Activated naive CD4-positive, alpha-beta T cell treated with anti-CD3 and anti-CD28 coated beads for 36 hours (primary cell): ENCODE measurements at places on chromosomes 2 and 18. TPM values are rescaled to one million over a fixed set of nuclear protein-coding genes. Genes with fewer than 3 reads are reported as not detected.

ADRA2B gene
- total RNA-seq, result 0.52 TPM

ACMSD gene
- total RNA-seq, result not detected

HEATR5B gene
- 15.5 TPM for total RNA-seq

DNA sequence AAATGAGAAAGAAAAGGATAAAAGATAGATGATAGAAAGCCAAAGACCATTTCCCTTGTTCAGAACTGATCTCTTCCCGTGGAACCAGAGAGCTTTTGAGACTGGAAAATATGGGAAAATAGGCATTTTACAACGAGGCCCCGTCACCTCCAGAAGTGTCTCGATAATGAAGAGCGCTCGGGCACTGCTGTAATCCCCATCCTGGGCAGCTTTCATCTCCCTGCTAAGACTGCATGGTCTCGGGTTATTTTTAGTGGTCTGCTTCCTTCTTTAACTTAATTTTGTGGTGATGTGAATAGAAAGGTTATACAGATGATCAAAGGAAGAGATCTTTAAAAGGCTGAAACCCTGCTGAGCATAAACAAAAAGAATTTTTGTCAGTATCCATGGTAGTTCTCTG lies 176.6 kb downstream of the METTL4 start:
- no peaks in the 10 kb centered on the region for H3K4me1 ChIP-seq
- H3K4me3 ChIP-seq, result no peak overlapping the region
- DNase-seq, result no peak

MC2R gene
- not detected for total RNA-seq

- H3K4me1 ChIP-seq, result no peaks in the 10 kb centered on the region
- DNase-seq, result no peak
- no peaks in the 10 kb centered on the region for H3K36me3 ChIP-seq
- H3K27ac ChIP-seq, result no peak overlapping the region
- H3K4me3 ChIP-seq, result no peak overlapping the region
- H3K27me3 ChIP-seq, result no peaks in the 10 kb centered on the region
Measured at GRCh38 chr2:133130548-133131246, 437.6 kb downstream of the NCKAP5 start.

GRCh38 chr18:44066541-44066940 lies 614.1 kb upstream of the SETBP1 start:
- DNase-seq, result no peak
- H3K4me3 ChIP-seq, result no peak overlapping the region
- no peak overlapping the region for H3K27ac ChIP-seq
- H3K27me3 ChIP-seq, result no peaks in the 10 kb centered on the region
- no peaks in the 10 kb centered on the region for H3K4me1 ChIP-seq

GRCh38 chr2:178211943-178212342 lies 17.6 kb downstream of the OSBPL6 start:
- no peaks in the 10 kb centered on the region for H3K4me1 ChIP-seq
- H3K36me3 ChIP-seq, result no peaks in the 10 kb centered on the region
- no peak overlapping the region for H3K27ac ChIP-seq

DNA sequence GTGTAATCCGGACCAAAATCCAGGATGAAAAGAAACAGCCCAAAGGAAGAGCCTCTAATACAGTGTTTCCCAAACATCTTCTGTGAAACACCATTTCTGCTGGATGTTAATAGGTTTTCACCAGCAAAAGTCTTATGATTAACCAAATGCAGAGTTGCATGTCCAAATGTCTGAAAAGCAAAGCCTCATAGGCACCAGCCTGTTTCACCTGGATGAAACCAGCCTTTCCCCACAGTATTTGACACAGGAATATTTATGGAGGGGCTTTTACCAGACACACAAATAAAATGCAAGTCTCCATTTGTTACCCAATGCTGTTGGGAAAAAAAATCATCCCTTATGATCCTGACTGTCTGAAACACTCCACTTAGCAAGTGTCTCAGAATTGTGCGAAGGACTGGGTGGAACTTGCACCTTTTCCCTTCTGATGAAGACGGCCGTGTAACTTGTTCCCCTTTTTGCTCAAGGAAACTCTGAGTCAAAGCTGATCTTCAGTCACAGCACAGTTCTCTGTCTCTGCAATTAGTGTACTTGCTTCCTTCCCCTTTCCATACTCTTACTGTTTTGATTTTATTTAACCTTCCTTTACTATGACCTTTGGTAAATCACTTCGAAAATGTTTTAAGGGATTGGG lies 70.3 kb upstream of the IL1R2 start:
- DNase-seq, result no peak
- H3K4me3 ChIP-seq, result no peak overlapping the region
- H3K4me1 ChIP-seq, result peaks cover 2% of the 10 kb centered on the region

MC5R gene
- total RNA-seq, result not detected

DNA sequence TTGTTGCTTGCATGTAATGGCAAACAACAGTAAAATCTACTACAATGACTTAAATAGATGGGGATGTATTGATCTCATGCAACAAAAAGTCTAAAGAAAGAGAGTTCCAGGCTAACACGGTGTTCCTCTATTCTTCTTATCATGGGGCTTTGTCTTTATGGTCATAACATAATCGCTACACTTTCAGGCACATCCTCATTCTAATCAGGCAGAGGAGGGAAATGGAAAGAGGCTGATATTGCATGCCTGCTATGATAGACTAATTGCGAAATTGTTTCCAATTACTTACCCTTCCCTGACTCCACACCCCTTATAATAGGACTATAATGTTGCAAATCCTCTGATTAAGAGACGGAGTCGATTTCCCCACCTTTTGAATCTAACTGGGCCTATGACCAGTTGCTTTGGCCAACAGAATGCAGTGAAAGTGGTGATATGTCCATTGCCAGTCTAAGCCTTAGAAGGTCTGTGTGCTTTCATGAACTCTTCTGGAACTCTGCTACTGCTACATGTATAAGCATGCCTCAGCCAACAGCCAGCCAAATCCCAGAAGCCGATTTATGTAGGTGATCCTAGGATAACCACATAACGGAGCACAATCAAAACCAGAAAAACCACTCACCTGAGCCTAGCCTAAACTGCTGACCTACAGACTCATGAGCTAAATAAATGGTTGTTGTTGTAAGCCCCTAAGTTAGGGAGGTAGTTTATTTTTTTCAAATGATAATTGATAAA lies 180.3 kb upstream of the TACR1 start:
- H3K4me1 ChIP-seq, result no peaks in the 10 kb centered on the region
- H3K36me3 ChIP-seq, result peaks cover 7% of the 10 kb centered on the region
- H3K27ac ChIP-seq, result no peak overlapping the region
- H3K27me3 ChIP-seq, result no peaks in the 10 kb centered on the region
